ENCODE measurements at places on chromosomes 5 and 9. TPM values are rescaled to one million over a fixed set of nuclear protein-coding genes. Genes with fewer than 3 reads are reported as not detected.

GPRIN1 gene
- 6.6 TPM for polyA plus RNA-seq

LCN1 gene
- not detected for polyA plus RNA-seq

C1QTNF2 gene
- polyA plus RNA-seq = 0.67 TPM

IL17B gene
- not detected for polyA plus RNA-seq

SPATA31A7 gene
- polyA plus RNA-seq = not detected

PDE8B gene
- not detected for polyA plus RNA-seq

FAM163B gene
- polyA plus RNA-seq = 0.05 TPM

Data from SK-N-SH (cell line).